NCI-H748 treated with DMSO at 0.1 percent for 48 hours (cell line): ENCODE measurements at places on chromosomes 2 and 18.

DNA sequence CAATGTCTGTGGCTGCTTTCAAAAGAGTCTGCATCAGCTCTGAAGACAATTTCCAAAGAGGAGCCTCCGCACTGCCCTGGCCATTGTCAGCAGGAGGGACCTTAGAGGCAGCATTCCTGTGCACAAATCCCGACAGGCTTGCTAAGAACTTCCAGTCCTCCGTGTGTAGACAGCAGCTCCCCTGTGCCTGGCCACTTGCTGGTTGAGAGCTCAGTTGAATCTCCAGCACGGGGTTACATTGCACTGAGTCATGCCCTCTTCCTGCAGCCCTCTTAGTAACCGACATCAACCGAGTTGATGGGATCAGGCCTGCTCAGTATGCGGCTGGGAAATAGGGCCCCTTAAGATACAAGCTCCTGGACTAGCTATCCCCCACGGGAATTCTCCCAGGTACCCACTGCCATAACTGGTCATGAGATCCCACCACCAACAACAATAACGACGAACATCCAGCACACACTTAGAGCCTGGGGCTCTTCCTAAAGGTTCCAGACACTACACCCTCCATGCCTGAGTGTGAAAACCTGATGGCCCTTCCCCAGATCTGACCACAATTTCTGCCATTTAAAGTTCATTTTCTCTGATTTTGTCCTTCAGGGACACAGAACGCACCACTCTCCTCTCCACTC, 12.0 kb downstream of the ATP6V1B1 start:
- DNase-seq = no peak

- DNase-seq = no peak
Observed at GRCh38 chr2:240403396-240404104, 31.9 kb upstream of the GPC1 start.

- no peak for DNase-seq
Observed at GRCh38 chr2:41954304-41955291, 93.2 kb upstream of the PKDCC start.

DNA sequence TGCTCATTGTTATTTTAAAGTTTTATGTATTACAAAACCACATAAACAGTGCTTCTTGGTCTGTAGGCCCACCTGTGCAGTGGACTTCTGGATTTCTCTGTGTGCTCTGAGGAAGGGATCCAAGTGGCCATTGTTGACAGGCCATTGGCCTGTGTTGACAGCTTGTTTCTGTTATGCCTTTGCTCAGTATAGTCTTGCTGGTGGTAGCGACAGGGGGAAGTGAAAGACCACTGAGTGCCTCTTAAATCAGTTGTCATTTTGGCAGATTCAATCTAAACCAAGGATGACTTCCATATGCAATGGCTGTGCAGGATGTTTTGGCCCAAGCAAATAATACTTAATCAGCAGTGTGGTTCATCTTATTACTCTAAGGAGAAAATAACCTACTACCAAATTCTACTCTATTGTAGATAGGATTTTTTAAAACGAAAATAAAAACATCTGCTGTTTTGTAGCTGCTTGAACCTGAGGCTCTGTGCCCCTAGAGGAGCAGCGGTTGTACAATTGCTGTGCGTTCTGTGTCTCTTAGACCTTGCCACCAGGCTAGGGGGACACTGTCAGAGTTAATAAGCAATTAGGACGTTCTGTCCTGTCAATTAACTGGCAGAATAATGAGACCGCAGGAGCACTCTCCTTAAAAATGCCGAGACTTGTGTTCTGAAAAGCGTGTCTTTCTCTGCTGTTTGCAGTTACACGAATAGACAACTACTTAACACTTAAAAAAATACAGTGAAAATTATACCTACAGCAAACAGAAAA, 108.2 kb downstream of the RHBDD1 start:
- DNase-seq = no peak

DNA sequence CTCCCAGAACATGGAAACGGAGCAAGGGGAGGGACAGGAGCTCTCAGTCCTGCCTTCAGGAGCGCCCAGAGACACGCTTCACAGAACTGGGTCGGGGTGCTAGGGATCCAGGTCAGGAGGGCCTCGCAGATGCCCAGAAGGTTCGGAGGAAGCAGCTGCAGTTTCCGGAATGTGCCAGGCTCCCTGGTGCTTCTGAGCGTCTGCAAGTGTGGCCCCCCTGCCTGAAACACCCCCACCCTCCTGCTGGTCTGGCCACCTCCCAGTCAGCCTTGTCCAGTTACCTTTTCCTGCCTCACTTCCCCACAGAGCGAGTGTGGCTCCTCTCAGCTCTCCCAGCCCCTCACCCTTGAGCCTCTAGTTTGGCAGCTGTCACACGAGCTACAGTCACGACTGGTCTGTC, 88.3 kb upstream of the TAF1B start:
- DNase-seq = no peak

DNA sequence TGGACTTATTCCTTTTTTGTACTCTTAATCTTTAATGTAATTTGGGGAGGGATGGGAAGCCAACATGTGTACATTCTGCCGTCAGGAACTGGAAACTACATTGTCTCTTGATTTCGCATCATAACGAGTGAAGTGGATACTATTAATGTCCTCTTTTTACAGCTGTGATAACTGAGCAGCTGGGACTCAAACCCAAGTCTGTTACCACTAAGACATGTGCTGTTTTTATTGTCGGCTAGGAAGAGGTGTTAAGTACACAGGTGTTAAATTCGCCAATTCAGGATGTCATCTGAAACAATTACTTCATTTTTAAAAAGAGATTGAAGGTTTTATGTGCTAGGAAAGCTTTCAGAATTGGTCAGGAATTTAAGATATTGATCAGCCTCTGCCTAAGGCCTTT, 6.9 kb downstream of the GMCL1 start:
- DNase-seq = no peak
